Motor neuron (in vitro differentiated cells): ENCODE measurements at places on chromosomes 12 and 14.
A peak's percentile ranks its signal among the peaks of the same experiment; 100 is the strongest.

DNA sequence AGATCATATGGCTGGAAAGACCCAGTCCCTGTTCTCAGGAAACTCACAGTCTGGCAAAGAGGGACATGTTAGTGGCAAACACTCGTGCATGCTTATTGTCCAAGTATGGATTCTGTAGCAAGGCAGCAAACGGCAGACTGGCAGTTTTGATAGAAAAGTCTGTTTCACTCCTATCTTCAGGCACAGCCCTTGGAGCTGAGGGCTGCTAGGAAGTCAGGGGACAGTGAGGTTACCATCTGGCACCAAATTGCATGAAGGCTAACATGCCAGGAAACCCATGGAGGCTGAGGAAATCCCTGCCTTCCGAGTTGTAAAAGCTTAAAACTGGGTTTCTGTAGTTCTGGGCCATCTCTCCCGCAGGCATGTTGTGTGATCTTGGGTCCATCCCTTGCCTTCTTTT is 32.9 kb downstream of the CALM1 start:
- no peak for ATAC-seq

DNA sequence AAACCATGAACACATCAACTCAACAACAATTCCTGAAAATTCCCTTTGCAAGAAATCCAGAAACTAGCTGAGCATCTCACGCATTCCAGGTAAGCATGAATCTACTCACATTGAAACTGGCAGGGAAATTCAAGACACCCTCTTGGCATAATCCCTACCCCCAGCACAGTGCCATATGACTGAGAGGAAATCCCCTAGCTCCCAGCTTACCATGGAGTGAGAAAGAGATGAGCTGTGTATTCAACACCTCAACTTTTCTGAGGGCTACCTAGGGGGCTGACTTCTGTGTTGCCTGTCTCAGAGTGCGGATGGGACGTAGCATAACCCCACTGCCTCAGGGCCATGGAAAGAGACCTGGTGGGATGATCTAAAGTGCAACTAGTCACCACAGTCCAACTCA is 37.7 kb upstream of the GPR132 start:
- ATAC-seq = no peak

DNA sequence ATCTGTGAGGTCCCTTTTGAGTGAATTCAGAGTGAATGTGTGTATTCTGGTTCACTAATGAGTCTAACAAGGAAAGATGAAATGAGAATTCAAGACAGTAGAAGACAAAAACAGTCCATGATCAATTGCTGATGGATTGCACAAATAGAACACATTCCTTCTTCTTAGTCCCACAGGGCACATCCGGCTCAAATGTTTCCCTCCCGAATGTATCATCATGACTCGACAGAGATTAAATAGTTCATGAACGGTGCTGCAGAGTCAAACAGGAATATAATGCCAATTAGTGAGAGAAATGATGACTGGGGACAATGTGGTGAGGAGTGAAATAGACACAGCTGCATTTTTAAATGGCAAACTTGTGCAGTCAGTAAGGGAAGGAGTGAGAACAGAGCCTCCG is 11.5 kb upstream of the SFSWAP start:
- ATAC-seq = no peak

DNA sequence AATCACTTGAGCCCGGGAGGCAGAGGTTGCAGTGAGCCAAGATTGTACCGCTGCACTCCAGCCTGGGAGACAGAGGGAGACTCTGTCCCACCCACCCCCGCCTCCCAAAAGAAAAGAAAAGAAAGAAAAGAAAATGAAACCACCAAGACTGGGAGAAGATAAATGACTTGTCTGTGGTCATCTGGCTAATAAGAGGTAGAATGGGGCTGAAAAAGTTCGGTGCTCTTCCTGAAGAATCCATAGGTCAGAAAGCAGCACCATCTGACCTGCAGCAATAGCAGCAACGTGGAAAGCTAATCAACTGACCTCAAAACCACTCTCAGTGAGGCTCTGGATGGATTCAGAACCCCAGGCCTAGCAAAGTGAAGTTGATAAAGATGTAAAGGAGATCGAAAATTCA is 25.2 kb downstream of the SSH1 start:
- no peak for ATAC-seq

GRCh38 chr14:105498430-105499255 is 7.6 kb downstream of the TEDC1 start:
- peak; percentile 20 for ATAC-seq

DNA sequence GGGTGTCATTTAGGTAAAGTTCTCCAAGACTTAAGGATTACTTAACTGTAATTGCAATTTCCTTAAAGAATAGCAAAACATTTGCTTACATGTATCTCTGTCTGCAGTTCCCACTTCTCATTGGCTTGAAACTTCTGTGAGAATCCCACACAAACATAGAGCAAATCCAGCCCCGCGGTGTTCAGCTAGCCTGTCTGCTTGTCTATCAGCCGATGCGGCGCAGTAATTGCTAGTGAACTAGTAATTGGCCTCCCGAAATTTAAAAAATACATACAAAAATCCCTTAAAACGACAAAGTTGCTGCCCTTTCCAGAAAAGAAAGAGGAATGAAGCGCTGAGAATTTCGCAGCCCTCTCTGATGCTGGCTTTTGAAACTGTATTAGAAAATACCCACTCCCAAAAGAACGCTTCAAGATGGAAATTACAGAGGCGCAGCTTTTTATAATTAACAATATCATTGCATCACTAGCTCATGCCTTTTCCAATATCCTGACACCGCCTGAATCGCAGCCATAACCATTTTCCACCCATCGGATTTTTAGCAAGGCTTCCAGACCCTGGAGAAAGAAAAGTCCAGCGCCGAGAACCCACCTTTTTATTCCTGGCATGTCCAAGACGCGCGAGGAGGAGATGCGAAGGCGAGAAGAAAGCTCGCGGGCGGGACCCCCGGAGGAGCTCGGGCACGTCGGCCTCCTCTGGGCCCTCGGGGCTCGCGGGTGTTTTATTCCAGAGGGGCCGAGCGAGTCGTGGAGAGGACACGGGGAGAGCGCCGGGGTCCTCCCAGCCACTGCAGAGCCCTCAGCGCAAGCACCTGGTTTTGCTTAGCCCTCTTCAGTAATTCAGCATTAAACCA is 646 bp downstream of the FBLN5 start:
- ATAC-seq = peak; percentile 76
